Astrocyte (in vitro differentiated cells and primary cell): ENCODE measurements at places on chromosomes 4 and X.

DNA sequence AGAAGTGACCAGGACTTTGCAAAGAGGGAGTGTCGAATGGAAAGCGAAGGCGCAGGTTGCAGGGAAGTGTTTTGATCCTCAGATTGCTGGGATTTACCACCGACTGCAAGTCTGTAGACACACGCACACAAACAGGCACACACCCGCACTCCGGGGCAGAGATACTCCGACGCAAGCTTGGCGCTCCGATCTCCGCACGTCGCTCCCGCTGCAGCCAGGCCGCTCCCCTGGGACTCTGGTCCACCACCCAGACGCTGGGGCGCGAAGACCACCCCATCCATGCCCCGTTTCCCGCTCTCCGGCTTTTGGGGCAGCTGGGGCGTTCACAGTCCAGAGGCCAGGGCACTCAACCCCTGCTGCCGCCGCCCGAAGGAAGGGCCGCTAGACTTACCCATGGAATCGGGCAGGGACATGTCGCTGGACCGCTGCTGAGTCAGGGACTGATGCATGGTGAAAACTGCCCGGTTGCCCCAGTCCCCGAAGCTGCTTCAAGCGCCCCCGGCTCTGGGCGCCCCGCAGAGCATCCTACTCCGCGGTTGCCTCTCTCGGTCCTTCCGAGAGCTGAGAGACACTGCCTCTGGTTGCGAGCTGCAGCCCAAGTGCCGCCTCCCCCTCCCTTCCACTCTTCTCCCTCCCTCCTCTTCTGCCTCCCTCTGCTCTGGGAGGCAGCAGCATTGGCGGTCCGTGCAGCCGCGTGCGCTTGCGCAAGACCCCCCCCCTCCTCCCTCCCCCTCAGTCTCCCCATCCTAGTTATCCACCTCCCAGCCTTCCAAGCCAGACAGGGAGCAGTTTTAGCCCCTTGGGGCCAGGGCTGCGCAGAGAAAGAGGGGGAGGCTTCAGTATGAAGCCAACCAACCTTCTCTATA lies at the start of gene TMEM255A:
Gene TMEM255A (minus strand): TSS at position 601 of the 866 bp plus-strand sequence. CDS start 152 bp downstream, at position 449.
- DNase-seq = no peak
- H3K27ac ChIP-seq = no peak within 1 kb of the TSS
- H3K36me3 ChIP-seq = no peaks in the 10 kb centered on the region
- peaks cover 11% of the 10 kb centered on the region for H3K27me3 ChIP-seq

DNA sequence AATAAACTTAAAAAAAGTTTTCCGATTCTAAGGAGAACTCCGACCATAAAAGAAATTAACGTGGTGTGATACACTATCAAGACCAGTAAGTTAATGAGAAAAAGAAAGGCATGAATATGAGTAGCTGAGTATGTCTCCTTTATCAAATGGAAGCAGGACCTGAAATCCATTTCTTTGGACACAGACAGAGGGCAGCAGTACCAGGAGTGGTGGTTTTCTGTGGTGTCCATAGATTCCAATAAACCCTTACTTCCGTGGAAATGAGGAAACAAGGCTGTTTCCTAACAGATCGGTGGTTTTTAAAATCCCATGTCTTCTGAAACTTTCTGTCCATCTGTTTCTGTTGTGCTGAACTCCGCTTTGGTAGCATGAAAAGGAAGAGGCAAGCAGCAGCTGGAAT lies 128.5 kb upstream of the TSPAN5 start:
- DNase-seq = no peak
- no peak overlapping the region for H3K4me3 ChIP-seq
- no peaks in the 10 kb centered on the region for H3K27me3 ChIP-seq
- H3K4me1 ChIP-seq = no peaks in the 10 kb centered on the region
- H3K36me3 ChIP-seq = no peaks in the 10 kb centered on the region
- no peak overlapping the region for H3K27ac ChIP-seq

- H3K27ac ChIP-seq = peak overlapping the region; percentile 87
- H3K27me3 ChIP-seq = no peaks in the 10 kb centered on the region
- no peaks in the 10 kb centered on the region for H3K36me3 ChIP-seq
- peaks cover 57% of the 10 kb centered on the region for H3K4me1 ChIP-seq
- no peak for DNase-seq
- no peak overlapping the region for H3K4me3 ChIP-seq
Observed at GRCh38 chr4:140091305-140091704, 62.7 kb downstream of the MAML3 start.

DNA sequence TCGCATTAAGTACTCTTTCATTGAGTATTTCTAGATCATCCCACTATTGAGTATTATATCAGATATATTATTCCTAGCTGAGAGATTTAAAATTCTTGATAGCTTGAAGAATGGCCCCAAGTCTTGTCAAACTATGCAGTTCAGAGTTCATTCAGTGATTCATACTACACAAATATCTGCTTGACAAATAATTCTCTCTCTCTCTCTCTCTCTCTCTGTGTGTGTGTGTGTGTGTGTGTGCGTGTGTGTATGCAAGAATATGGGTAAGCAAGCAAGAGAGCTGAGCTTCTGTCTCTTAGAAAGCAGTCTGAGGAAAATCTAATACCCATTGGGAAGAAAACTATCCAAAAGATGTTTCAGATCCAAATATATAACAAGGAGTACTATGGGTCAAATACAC lies 142.0 kb downstream of the SLC10A7 start:
- no peaks in the 10 kb centered on the region for H3K27me3 ChIP-seq
- no peaks in the 10 kb centered on the region for H3K4me1 ChIP-seq
- no peak overlapping the region for H3K4me3 ChIP-seq
- H3K27ac ChIP-seq = no peak overlapping the region
- peak; percentile 24 for DNase-seq

DNA sequence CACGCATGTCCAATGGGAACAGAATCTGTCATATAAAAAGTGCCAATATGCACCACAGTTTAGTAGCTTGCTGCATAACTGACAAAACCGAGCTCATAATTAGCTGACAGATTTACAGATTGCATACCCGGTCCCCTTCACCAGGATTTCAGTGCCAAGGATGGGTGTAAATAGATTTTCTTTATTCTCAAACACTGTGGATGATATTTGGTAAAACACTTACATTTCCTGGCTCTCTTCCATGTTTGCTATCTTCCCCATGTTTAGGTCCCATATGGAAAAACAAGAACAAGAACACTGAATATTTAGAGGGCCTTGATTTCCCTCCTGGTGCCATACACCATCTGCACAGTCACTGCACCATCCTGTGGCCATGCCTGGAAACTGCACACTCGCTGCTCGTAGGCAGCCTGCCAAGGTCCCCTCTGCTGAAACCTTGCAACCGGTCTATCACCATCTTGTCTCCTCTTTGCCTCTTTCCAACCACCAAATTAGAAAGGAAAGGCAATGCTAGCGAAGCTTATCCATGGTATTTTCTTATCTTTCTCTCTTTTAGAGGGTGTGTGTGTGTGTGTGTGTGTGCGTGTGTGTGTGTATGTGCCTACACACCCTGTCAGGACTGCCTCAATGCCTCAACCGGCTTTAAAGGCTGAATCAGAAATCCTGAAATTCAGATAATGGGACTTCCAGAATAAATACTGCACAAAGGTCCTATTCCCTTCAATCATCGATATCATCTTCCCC lies 124.2 kb upstream of the MBNL3 start:
- H3K4me3 ChIP-seq = no peak overlapping the region
- no peaks in the 10 kb centered on the region for H3K36me3 ChIP-seq
- no peak overlapping the region for H3K27ac ChIP-seq

- no peak for DNase-seq
- H3K4me1 ChIP-seq = no peaks in the 10 kb centered on the region
- no peaks in the 10 kb centered on the region for H3K36me3 ChIP-seq
- no peaks in the 10 kb centered on the region for H3K27me3 ChIP-seq
Observed at GRCh38 chr4:26892480-26893150, 32.0 kb downstream of the STIM2 start.

DNA sequence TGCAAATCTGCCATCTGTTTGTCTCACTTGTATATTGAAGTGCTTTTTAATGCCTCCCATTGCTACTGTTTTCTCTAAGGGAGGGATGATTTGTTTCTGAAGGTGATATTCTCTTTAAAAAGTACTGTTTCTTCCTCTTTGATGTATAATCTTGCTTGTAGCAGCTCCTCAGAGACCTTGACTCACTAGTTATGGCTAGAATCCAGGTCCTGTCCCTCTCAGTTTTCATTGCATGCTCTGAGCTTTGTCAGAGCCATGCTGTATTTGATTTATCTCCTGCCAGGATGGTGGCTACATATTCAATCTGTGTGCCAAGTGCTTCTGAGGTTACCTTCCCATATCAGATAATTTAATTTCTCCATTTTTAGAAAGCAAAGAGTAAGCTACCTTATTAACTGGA lies 56.0 kb downstream of the GLUD2 start:
- no peak overlapping the region for H3K27ac ChIP-seq
- H3K36me3 ChIP-seq = no peaks in the 10 kb centered on the region
- H3K27me3 ChIP-seq = no peaks in the 10 kb centered on the region
- no peak for DNase-seq
- no peak overlapping the region for H3K4me3 ChIP-seq

- no peaks in the 10 kb centered on the region for H3K27me3 ChIP-seq
- no peak for DNase-seq
Observed at GRCh38 chrX:1163231-1163630, 49.2 kb downstream of the CRLF2 start.

GRCh38 chrX:70279081-70279480 lies 2.9 kb upstream of the RAB41 start:
- DNase-seq = no peak
- no peak overlapping the region for H3K27ac ChIP-seq
- no peaks in the 10 kb centered on the region for H3K27me3 ChIP-seq
- H3K4me1 ChIP-seq = no peaks in the 10 kb centered on the region

- no peaks in the 10 kb centered on the region for H3K36me3 ChIP-seq
- no peak overlapping the region for H3K27ac ChIP-seq
- H3K27me3 ChIP-seq = no peaks in the 10 kb centered on the region
- H3K4me1 ChIP-seq = peaks cover 24% of the 10 kb centered on the region
- no peak overlapping the region for H3K4me3 ChIP-seq
Observed at GRCh38 chr4:55083735-55084134, 41.7 kb downstream of the KDR start.

- DNase-seq = no peak
- H3K27ac ChIP-seq = no peak overlapping the region
- H3K27me3 ChIP-seq = no peaks in the 10 kb centered on the region
- no peak overlapping the region for H3K4me3 ChIP-seq
- H3K36me3 ChIP-seq = peaks cover 4% of the 10 kb centered on the region
- no peaks in the 10 kb centered on the region for H3K4me1 ChIP-seq
Observed at GRCh38 chrX:1423215-1423614, 29.5 kb downstream of the ASMTL start.

DNA sequence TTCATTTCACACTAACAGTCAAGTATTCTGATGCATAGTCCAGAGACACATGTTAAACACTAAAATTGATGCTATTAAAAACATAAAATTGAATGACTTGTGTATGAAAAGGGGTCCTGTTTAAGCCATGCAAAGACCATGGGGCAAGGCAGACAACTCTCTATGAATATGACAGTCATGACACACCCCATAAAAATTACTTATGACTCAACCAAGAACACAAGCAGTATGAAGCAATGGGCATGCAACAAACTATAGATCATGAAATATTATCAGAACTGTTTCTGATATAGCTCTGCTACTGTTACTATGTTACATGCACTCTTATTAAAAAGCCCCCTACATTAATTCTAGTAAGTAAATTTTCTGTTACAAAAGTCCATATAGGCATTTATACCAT lies 57.5 kb upstream of the ZCCHC13 start:
- H3K36me3 ChIP-seq = peaks cover 4% of the 10 kb centered on the region
- no peaks in the 10 kb centered on the region for H3K27me3 ChIP-seq
- DNase-seq = no peak
- H3K4me1 ChIP-seq = peaks cover 10% of the 10 kb centered on the region
- no peak overlapping the region for H3K4me3 ChIP-seq

- no peak for DNase-seq
- H3K4me3 ChIP-seq = peak within 1 kb of the TSS; percentile 69
- H3K4me1 ChIP-seq = no peaks in the 10 kb centered on the region
- H3K27me3 ChIP-seq = no peaks in the 10 kb centered on the region
- no peaks in the 10 kb centered on the region for H3K36me3 ChIP-seq
- H3K27ac ChIP-seq = peak within 1 kb of the TSS; percentile 39
Observed at GRCh38 chr4:157075811-157076577, at the start of gene GLRB. Gene GLRB, plus strand, starts transcription at chr4:157076150. Its CDS starts 1,875 bp downstream, at chr4:157078025.

GRCh38 chr4:168101026-168101425 lies 8.7 kb downstream of the ANXA10 start:
- peaks cover 24% of the 10 kb centered on the region for H3K4me1 ChIP-seq
- no peak for DNase-seq
- H3K27ac ChIP-seq = no peak overlapping the region
- H3K36me3 ChIP-seq = no peaks in the 10 kb centered on the region
- no peaks in the 10 kb centered on the region for H3K27me3 ChIP-seq

- H3K27ac ChIP-seq = no peak overlapping the region
- H3K4me3 ChIP-seq = no peak overlapping the region
- no peaks in the 10 kb centered on the region for H3K27me3 ChIP-seq
- peaks cover 16% of the 10 kb centered on the region for H3K4me1 ChIP-seq
Observed at GRCh38 chr4:184420881-184421416, 53.4 kb downstream of the IRF2 start.

- no peaks in the 10 kb centered on the region for H3K36me3 ChIP-seq
- H3K27ac ChIP-seq = no peak overlapping the region
- H3K4me3 ChIP-seq = no peak overlapping the region
- DNase-seq = no peak
- H3K27me3 ChIP-seq = peaks cover 43% of the 10 kb centered on the region
- no peaks in the 10 kb centered on the region for H3K4me1 ChIP-seq
Observed at GRCh38 chr4:8141935-8142334, 16.7 kb downstream of the ABLIM2 start.

DNA sequence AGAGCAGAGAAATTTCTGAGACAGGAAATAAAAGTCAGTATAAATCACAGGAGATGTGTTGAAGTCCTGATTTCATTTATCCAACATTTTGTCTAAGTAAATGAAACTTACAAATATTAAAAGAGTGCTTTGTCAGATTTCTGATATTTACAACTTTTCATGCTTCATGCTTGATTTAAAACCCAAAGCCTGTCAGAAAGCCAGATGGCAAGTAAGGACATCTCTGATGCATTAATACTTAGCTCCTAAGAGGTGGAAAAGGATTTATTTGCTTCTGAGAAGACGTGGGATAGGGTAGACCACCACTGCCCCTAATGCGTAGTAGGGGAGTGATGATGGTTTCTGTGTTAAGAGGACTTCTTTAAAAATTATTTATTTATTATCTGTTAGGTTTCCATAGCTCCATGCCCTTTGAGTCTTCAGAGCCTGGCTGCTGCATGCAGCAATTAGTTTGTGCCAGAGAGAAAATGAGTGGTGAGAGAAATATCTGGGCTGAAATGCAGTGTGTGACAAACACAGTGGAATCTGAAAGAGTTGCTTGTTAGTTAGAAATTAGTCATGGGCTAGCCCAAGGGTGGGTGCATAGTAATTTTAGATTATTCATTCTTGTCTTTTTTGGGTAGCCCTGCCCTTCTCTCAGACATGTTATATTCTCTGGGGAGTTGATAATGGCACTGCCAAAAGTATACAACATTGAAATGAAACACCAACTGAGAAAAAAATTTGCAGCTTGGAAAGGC lies 333.8 kb downstream of the C4orf33 start:
- H3K4me1 ChIP-seq = no peaks in the 10 kb centered on the region
- no peaks in the 10 kb centered on the region for H3K36me3 ChIP-seq
- H3K27me3 ChIP-seq = no peaks in the 10 kb centered on the region
- DNase-seq = no peak
